Activated naive CD4-positive, alpha-beta T cell treated with anti-CD3 and anti-CD28 coated beads, Interleukin-2, amount 50 U/mL, for 72 hours (primary cell): ENCODE measurements at places on chromosomes 12 and 14. TPM values are rescaled to one million over a fixed set of nuclear protein-coding genes. Genes with fewer than 3 reads are reported as not detected.

- DNase-seq: no peak
Measured at GRCh38 chr14:65599375-65599774, 186.8 kb downstream of the FUT8 start.

DNA sequence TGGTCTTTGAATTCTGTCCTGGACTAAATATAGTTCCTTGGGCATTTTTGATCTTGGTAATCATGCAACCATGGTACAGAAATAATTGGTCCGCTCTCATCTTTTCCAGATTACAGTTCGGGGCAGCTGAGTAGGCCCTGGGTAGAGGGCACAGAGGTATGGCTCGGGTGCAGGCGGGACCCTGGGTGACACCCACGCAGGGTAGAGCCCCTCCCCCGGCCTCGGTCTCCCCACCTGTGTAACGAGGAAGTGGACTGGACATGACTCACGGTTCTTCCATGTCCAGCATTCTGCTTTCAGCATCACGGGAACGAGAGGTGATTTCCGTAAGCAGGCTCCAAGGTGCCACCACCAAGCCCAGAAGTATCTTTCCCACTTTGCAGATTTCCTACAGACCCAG is 91.0 kb upstream of the DIO3 start:
- DNase-seq: no peak

- DNase-seq: no peak
Measured at GRCh38 chr14:77116172-77116817, 18.2 kb downstream of the CIPC start.

- no peak for DNase-seq
Measured at GRCh38 chr14:88864198-88864597, 39.7 kb downstream of the TTC8 start.

DNA sequence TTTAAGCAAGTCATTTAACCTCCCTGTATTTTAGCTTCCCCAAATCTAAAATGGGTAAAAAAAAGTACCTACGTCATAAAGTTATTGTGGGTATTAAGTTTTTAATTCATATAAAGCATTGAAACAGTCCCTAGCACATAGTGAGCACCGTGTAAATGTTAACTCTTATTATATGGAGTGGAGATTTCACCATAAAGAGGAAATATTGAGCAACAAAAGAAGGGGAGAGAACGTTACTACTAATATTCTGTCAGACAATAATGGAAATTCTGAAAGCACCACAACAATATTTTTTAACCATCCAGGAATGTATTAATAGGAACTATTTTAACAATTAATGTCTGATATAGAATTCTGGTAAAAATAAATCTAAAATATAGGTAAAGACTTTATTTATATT is 7.8 kb upstream of the CD163L1 start:
- no peak for DNase-seq

GRCh38 chr12:70031046-70031445 is 206.0 kb downstream of the MYRFL start:
- DNase-seq: no peak

DNA sequence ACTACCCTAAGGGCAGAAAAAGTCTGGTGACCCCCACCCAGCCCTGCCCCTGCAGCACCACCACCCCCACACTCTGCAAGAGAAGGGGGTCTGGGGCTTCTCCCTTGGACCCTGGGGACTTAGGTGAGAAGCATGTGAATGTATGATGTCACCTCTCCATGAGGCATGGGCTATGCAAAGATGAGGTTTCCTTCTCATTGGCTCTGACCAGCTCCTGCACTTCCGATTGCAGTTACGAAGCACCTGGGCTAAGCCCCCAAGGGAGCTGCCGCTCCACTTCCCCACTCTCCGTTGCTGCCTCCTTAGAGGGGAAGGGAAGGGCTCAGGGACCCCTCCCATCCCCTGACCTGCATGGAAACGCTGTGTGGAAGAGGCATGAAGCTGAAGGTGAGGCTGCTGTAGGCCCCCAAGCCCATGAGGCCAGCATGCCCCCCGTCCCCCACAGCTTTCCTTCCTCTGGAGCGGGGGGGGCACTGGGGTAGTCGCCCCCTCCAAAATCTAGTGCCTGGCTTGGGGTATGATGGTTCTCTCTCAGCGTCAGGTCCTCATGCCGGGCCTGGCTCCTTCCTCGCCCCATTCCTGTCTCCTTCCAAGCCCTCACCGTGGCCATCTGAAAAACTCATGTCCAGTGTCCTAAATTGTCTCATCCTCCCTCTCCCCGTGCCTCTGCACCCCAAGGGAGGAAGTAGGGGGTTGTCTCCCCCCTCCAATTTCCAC is 5.5 kb upstream of the DDX23 start:
- DNase-seq: no peak

DNA sequence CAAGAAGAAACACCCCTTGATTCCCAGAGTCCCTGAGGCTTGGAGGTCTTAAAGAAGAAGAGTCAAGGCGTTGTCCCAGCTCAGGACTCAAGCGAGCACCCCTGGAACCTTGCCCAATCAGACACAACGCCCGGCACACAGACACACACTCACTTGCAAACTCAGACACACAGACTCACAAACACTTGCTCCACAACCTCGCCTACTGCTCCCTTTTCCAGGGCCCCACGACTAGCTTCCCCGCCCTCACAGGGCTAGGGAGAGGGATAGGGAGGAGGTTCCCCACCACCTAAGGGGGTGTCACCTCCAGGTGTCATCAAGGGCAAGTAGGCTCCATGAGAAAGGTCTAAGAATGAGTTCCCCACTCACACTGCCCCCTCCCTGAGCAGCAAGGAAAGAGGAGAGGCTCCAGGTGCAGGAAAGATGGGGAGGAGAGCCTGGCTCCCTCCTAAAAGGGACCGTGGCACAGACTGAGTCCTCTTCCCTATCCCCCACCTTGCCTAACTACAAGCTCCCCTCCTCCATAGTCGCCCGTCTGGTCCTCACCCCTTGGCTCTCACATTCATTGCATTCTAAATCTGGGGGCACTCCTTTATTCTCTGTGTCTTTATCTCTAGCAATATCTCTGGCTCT is 717 bp downstream of the WNT10B start:
- DNase-seq: no peak

DNA sequence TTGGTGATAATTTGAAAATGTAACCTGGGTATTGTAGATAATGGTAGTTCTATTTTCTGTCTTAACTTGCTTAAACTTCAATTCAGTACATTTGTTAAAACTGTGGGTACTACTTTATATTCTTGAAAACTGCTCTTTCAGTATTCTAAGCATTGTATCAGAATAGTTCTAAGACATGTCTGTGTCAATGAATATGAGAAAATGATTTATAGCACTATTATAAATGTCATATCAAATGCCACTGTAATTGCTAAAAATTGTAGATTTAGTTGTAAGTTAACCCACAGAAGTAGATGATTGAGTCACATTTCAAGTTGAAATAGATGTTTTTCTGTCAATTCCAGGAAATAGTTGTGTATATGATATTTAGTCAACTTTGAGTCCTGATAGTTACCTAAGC is 2.4 kb downstream of the NAA30 start:
- DNase-seq: no peak

GRCh38 chr14:97544571-97544970 is 747.4 kb downstream of the VRK1 start:
- DNase-seq: no peak

GRCh38 chr12:91140026-91140931 is 29.0 kb upstream of the LUM start:
- no peak for DNase-seq

DNA sequence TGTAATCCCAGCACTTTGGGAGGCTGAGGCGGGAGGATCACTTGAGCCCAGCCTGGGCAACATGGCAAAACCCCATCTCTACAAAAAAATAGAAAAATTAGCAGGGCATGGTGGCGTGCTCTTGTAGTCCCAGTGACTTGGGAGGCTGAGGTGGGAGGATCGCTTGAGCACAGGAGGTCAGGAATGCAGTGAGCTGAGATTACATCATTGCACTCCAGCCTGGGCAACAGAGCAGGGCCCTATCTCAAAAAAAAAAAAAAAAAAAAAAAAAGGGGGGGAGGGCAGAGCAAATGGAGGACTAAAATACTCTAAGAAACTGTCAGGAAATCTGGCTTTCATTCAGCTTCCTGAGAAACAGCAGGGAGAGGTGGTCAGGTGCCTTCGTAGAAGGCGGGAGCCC is 31.7 kb upstream of the TSPAN9 start:
- no peak for DNase-seq

DNA sequence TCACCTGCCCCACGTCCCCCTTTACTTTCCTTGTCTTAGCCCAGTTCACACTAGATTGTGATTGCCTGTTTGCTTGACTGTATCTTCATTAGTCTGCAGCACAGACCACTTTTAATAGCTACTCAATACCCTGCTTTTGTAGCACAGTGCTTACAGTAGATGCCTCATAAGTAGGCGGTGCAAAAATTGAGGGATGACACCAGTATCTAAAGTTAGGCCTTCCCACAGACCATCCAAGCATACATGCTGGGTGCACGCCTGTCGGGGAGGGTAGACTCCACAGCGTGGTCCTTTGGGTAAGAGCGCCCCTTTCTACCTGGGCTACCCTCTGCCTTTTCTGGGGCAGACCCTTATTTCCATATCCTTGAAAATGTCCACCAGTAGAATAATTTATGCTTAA is 140.8 kb downstream of the GCH1 start:
- no peak for DNase-seq

DNA sequence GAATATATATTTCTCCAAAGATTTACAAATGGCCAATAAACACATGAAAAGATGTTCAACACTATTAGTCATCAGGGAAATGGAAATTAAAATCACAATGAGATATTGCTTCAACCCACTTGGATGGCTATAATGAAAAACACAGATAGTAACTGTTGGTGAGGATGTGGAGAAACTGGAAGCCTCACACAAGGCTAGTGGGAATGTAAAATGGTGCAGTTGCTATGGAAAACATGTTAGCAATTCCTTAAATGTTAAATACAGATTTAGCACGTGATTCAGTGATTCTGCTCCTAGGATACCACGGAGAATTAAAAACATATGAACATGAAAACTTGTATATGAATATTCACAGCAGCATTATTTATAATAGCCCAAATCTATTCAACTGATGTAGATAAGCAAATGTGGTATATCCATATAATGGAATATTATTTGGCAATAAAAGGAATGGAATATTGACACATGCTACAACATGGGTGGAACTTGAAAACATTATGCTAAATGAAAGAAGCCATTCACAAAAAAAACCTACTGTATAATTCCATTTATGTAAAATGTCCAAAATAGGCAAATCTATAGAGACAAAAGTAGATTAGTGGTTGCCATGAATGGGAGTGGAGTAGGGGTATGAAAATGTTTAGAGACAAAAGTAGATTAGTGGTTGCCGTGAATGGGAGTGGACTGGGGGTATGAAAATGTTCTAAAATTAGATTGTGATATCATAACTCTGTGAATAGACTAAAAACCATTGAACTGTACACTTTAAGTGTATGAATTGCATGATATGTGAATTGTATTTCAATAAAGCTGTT is 227.1 kb upstream of the DDHD1 start:
- DNase-seq: no peak

SNRPF gene
- 43.9 TPM for total RNA-seq

ZNF26 gene
- total RNA-seq: 22.3 TPM

LLPH gene
- total RNA-seq: 27.2 TPM

WDR89 gene
- total RNA-seq: 23.1 TPM
